ENCODE measurements at places on chromosomes 7 and 10.

DNA sequence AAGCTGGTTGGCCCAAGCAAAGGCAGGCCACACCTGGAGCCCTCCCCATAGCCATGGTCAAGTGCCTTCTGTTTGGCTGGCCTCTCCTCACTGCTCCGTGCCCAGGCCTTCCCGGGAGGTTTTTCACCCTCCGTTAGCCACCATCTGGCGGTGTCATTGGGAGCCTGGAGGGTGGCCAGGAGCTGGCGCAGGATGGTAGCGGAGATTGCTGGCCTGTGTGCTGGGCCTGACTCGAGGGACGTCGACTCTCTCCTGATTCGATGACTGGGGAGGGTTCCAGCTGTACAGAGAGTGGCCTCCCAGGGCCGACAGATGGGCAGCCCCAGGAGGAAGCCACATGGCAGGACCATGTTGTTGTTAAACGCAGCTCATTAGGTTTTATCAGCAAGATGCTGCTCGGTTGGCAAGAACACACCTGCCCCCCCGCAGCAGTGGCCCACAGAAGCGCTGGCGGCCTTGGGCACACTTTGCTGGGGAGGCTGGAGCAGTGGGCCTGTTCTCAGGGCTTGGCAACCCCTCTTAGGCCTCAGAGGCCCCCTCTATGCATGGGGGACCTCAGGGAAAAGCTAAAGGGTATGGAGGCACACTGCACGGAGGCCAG, 64.0 kb upstream of the CACUL1 start:
- no peak for DNase-seq

- DNase-seq = no peak
These were observed 341.0 kb upstream of the PHF14 start for GRCh38 chr7:10632712-10633111.

GRCh38 chr10:35379226-35380137, 43.2 kb downstream of the CCNY start:
- DNase-seq = no peak

GRCh38 chr7:46256870-46257661, 336.0 kb upstream of the IGFBP3 start:
- DNase-seq = no peak

- DNase-seq = no peak
These were observed at the start of gene ATOH7 for GRCh38 chr10:68231817-68232251. ATOH7 (minus strand) TSS chr10:68232113; CDS start chr10:68231677, 436 bp downstream.

DNA sequence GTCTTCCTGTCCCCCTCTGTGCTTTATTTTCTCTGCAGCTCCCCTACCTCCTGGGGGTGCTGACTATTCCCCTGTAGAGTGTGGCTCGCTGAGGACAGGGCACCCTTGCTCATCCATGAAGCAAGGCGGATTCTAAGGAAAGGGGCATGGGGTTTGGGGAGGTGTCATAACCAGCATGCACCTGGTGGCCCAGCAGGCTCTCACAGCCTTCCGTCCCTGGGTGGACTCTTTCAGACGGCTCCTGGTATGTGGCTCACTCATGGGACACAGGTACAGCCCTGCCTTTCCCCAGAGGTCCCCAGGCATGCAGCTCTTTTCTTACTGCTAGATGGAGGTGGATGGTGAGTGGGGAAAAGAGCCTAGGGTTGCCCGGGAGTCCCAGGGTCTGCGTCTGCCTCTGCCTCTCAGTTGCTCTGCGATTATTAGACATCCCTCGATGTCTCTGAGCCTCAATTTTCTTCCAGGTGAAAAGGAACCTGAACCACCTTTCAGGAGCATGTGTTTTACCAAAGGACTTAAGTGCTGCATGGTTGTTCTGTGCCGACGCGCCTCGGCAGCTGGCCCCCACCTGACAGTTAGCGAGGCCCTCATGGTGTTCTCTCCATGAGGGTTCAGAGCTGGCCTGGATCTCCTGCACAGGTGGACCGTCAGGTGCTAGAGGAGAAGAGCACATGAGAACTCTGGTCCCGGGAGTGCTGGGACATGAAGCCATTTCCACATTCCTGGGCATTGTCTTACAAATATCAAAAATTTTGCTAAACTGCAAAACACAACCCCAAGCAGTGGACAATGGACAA, 172.5 kb upstream of the SHH start:
- no peak for DNase-seq

DNA sequence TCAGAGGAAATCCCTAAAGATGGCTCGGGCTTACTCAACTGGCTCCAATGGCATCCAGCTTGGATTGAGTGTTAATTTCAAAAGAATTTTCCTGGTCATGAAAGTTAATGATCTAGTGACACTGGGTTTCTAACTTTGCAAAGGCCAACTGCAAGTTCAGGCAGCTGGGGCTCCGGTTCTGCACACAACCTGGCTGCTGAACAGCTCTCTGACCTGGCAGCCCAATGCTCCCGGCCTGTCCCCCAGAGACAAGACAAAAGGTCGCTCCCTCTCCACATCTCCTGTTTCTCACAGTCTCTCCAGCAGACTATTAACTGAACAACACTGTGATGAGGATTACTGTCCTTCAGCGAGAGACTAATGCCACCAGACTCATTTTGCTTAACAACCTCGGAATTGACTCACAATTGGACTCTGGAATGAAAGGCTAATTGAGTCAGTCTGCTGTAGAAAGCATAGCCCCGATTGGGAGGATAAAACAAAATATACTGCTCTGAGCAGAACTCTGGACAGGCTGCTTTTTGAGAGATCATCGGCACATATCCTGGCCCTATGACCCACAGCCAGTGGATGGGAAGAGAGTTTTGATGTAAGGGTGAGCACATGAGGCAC, 174.5 kb downstream of the GFRA1 start:
- DNase-seq = no peak

GRCh38 chr7:143002106-143002505, 24.8 kb downstream of the OR9A2 start:
- DNase-seq = no peak

Data from stimulated activated CD4-positive, alpha-beta T cell treated with anti-CD3 and anti-CD28 coated beads, Interleukin-2, amount 100 ng/mL, for 24 hours (primary cell).